NCI-H69 (cell line): ENCODE measurements at places on chromosomes 16 and 17.

DNA sequence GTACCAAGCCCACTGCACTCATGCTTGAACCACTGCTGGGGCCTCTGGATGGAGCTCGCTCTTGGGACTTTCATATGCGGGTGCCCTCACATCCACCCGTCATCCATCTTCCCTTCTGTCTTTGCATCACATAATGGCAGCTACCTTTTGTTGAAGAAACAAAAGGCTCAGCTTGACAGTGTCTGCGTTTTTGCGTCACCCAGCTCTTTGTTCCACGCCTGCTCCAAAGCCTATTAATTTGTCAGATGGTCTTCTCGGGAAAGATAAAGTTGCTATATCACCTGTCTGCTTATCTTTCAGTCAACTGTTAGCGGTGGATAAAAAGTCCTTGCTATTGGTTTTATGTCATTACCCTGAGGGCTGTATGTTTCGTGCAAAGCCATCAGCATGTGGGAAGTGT, 18.1 kb upstream of the BCO1 start:
- DNase-seq: no peak

DNA sequence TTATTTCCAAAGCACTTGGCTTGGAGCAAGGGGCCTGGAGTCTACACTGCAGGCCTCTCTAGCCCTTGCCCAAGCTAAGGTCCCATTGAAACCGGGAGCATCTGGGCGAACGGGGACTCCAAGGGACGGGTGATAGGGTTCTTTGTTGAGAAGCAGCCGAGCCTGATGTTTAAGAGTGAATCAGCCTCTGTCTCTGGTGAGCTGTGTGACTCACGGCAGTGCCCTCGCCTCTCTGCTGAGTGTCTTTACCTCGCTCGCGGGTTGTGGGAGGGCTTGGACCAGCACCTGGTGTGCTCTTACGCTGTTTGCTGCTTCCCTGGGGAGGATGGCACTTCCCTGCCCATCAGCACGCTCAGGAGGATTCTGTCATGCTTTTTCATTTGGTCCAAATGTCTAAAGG, 1.3 kb downstream of the HGS start:
- peak; percentile 32 for DNase-seq

- no peak for DNase-seq
Observed at GRCh38 chr17:75073618-75074047, 14.1 kb upstream of the SLC16A5 start.

DNA sequence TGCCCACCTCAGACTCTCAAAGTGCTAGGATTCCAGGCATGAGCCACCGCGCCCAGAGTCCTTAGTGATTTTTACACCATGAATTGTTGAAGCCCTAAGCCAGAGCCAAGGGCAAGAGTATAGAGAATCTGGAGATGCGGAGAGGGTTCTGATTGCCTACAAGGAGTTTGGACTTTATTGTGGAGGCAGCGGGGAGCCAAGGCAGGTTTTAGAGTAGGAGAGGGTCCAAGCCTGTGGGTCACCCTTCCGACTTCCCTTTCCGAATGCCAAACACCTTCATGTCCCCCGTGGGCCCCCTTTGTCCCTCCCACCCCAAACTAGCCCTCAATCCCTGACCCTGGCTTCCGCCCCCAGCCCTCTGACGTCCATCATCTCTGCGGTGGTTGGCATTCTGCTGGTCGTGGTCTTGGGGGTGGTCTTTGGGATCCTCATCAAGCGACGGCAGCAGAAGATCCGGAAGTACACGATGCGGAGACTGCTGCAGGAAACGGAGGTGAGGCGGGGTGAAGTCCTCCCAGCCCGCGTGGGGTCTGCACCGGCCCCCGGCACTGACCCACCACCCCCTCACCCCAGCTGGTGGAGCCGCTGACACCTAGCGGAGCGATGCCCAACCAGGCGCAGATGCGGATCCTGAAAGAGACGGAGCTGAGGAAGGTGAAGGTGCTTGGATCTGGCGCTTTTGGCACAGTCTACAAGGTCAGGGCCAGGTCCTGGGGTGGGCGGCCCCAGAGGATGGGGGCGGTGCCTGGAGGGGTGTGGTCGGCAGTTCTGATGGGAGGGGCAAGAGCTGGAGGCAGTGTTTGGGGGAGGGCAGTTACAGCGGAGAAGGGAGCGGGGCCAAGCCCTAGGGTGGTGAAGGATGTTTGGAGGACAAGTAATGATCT, 7.1 kb downstream of the MIEN1 start:
- no peak for DNase-seq

GRCh38 chr17:30981531-30982519, 11.0 kb downstream of the RNF135 start:
- no peak for DNase-seq

DNA sequence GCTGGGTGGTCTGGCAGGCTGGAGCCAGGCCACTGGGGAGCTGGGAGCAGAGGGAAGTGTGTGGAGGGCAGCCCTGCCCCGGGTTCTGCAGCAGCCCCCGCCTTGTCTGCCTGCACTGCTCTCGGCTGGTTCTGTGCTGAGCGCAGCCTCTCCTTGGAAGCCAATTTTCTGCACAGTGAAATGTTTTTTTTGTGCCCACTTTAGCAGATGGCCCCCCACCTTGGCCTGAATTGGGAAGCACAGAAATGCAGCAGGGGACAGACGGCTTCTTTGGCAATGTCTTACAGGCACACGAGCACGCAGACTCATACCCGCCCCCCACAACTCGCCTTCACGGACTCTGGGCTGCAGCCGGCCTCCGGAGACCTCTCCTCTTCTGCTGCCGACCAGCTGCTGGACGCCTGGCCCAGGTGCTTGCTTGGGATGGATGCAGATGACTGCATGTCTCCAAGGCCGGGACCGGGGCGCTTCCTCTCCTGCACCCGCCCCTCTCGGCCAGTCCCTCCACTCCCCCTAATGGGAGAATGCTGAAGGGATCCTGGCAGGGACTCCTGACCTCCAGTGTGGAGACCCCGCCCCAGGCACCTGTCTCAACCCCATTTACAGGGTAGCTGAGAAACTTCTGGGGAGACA, 14.8 kb downstream of the NPTX1 start:
- DNase-seq: no peak

GRCh38 chr16:82878466-82878865, 251.7 kb downstream of the CDH13 start:
- no peak for DNase-seq

DNA sequence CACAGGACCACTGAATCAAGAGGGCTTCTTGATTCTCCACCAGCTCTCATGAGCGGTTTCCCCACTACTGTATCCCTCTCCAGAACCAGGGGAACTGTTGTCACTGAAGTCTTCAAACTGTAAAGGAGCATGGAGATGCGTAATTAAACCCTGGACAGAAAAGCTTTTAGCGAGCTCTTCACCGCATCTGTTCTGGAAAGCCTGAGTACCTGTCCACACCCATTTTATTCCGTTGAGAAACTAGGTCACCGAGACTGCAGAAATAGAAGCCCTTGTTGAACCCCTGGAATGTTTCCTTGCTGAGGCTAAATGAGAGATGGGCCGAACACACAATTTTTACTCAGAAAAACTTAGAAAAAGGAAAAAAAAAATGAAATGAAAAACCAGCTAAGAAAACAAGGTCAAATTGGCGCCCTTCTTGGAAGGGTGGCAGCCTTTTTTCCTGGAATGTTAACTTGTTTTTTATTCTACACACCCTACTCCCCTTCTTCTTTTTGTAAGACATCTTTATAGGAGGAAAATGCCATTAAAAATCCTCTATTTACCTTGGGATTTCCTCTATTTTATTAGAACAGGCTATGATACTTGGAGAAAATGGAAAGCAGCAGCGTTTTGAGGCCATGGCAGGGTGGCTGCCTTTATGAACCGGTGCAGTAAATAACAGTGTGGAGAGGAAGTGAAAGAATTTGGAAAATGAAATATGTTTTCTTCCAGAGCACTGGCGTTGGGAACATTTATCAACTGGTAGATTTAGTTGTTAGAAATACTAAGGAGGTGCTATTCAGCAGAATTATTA, 52.6 kb upstream of the CRISPLD2 start:
- DNase-seq: no peak

DNA sequence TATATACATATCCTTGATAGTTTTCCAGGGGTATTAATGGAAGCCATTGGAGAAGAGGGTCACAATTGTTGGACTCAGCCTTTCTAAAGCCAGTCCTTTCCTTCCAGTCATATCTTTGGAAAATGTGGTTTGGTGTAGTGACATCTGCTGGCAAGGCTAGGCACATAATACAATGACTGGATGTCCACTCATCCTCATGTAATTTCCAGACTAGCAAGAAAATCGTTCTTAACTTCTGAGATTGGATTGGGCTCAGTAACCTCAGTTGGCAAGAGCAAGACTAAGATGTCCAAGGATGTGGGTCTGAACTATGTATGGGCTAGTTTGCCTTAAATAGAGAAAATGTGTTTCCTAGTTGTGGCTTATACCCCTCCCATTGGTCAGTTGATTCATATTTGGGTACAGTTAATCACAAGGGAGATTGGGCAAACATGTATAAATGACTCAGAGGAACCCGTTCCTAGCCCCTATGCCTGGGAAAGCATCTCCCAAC, 8.7 kb upstream of the KAT7 start:
- DNase-seq: peak; percentile 58

GRCh38 chr17:76054112-76054476, 18.2 kb downstream of the SRP68 start:
- DNase-seq: no peak

DNA sequence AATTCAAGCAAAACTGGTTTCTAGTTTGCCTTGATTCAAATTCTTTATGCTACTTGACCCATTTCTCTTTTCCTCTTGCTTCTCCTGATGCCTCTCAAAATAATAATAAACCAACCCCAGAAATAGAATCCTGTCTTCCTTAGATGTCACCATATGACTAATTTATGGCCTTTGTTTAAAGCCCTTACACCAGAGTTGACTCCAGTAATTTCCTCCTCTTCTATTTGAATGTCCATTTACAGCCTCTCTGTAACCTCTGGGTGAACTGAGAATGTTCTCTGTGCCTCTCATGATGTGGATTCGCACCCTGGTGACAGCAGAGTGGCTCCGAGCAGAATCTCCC, 31.5 kb downstream of the ZFHX3 start:
- DNase-seq: no peak
